Suppressor macrophage treated with lipopolysaccharide for 1 hour (primary cell): ENCODE measurements at places on chromosomes 3 and 15.

DNA sequence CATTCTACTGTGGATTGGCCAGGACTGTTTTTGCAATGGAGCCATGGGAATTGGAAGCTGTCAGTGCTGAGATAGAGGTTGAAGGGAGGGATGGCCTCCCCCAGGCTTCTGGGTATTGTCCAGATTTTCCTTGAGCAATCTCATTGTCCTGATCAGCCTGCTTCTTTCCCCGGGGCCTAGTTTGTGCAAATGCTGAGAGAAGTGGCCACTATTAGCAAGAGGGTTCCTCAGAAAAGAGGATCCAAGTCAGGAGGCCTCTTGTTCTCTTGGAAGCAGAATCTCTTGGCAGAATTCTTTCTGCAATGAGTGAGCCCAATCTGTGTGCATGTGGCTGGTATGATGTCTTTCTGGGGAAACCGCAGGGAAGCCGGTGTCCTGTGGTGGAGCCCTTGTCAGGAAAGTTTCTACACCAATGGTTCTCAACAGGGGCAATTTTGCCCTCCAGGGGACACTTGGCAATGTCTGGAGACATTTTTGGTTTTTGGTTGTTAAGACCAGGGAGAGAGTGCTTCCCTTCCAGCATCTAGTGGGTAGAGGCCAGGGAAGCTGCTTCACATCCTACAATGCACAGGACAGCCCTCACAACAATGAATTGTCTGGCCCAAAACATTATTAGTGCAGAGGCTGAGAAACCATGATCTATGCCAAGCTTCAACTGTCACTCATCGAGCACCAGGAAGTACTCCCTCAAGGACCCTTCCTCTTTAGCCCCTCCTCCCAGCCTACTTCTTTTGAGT lies 2.0 kb downstream of the LIPC start:
- no peak for DNase-seq

GRCh38 chr3:98371853-98372252 lies 18.2 kb downstream of the OR5K4 start:
- DNase-seq, result no peak

GRCh38 chr15:29270976-29271375 lies 1.4 kb upstream of the NSMCE3 start:
- no peak for DNase-seq

GRCh38 chr15:34621675-34622074 lies 38.2 kb upstream of the GOLGA8B start:
- peak; percentile 67 for DNase-seq

- DNase-seq, result no peak
Measured at GRCh38 chr3:171363202-171363601, 97.0 kb downstream of the TNIK start.

DNA sequence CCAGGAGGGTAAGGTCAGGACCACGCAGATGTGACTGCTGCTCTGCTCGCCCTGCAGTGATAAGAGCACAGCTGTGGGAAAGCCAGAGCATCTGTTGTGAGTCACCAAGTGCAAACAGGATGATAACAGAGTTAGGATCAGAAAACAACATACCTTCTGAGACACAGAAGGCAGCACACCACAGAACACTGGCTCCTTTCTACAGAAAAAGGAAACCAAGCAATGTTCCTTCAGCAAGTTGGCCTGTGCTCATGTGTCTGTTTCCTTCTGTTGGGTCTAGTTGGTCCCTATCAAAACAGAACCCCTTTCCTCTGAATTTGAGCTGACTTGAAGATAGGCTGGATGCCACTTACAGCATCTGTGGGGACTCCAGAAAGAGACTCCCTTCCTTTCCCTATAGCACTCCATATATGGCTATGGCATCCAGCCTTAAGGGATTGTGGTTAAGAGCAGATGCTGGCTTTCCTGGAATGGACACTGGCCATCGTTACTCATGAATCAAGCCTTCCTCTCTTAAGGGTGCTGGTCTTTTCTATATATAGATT lies 440.7 kb upstream of the THBS1 start:
- no peak for DNase-seq

DNA sequence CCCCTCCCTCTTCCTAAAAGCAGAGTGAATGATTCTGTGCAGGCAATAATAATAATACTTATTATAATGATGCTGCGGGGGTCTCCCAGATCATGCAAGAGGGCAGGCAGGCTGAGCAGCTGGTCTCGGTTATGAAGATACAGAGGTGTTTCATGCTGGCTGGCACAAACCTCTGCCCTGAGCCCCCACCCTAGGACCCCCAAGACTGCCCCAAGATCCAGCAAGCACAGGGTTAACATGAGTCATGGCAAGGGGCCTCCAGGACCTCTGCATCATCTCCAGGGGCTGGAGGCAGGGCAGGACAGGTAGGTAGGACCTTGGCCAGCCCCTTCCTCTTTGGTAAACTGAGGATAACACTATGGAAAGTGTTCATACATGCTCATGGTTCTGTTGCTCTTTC lies 2.7 kb downstream of the MGLL start:
- no peak for DNase-seq

DNA sequence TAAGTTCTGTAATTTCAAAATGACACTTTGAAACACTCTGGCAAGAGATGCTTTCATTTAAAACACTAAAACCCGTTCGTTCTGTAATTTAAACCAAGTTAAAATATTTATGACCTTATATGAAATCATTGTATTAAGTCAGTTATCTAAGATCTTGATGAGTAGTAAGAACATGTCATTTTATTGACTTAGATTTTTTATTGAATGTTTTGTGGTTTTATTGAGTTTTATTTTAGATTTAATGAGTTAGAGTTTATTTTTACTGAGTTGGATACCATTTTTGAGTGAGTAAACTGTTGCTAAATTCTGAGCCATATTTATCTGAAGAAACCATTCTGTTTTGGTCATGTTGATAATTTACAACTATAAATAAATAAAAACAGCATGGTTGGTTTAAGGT lies 94.3 kb downstream of the PPARG start:
- DNase-seq, result no peak

DNA sequence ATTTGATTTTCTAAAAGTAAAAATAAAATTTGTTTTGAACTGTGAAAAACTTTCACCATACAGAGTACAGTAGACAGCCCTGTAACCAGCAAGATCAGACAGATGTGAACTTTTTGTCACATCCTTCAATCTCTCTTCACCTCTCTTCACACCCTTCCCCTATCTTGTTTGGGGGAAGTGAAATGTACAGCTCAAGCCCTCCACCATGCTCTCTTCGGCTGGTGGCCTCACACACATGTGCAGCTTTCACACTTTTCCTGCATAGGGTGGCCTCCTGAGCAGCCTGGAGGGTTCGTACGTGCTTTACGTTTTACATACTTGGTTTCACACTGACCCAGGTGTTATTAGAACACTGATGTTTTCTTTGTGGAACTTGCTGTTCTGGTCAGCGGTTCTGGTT lies 86.4 kb downstream of the DNAJB8 start:
- no peak for DNase-seq

DNA sequence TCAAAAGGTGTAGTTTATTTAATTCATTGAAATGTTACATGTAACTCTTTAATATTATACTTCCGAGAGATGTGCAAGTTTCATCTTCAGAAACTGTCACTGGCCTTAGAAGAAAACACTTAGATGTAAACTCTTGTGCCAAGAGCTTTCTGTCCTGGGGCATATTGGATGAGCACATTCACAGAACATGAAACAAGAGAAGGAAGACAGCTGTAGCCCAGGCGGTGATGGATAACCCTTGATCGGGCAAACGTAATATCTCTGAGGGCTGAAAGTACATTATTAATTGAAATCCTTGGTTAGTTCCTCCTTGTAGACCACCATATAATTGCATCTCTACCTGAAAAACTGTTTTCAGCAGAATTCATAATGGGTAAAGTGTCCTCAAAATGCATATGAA lies 67.4 kb downstream of the MECOM start:
- no peak for DNase-seq

- DNase-seq, result no peak
Measured at GRCh38 chr3:129329858-129330257, 51.2 kb downstream of the HMCES start.

DNA sequence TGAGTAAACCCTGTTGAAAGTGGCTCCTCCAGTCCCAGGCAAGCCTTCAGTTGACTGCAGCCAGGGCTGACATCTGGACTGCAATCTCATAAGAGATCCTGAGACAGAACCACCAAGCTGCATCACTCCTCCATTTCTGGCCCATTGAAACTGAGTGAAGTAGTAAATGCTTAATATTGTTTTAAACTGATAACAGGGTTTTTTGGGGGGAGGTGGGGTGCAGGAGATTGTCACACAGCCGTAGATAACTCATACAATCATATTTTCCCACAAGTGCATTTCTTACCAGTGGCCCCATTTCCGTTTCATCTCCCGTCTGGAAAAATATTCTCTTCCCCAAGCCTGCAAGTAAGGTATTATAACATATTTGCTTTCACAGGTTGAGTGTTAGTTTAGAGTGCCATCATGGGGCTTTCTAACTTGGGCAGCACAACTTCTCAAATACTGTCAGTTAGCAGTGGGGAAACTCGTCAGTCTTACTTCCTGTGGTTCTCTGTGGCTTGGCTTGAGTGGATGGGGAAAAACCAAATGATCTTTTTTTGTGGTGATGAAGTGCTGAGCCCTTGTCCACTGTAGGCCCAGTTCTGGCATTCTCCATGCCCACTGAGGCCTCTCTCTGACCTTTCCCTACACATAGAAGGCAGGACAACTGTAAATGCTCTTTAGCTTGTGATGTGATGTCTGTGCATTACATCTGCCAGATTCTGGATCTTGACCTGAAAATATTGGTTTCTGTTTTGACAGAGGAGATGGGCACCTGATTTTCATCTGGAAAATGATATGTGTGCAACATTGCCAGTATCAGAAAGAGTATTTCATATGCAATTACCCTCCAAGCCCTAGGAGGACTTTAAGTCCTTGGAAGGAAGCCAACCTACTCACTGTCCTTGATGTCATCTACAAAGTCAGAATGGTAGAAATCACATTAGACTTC lies 90.1 kb upstream of the BHLHE40 start:
- peak; percentile 73 for DNase-seq

DNA sequence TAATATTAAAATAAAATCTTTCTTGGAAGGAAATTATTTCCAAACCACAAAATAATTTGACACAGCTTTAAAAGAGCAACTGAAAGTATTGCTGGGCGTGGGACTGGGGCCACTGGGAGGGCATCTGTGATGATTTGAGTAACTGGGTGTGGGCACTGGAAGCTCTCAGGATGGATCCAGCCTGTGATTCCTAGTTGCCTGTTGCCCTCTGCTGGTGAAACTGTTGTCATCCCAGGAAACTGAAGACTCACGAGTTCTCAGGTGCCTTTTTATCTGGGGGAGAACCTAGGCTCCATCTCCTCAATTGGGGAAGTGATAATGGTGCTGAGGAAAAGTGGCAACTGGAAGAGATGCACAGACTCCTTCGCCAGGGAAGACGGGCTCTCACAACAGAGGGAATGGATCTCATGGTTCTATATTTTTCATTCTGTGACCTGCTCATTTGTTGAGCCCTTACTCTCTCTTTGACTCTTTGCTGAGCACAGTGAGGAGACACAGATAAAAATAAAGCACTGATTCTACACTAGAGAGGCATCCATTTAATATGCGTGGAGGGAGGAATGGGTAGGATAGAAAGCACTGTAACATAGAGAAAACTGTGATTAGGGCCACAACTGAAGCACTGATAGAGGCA lies 61.6 kb downstream of the TPRG1 start:
- DNase-seq, result peak; percentile 26
